Right renal pelvis (tissue), 4 donors: ENCODE measurements at places on chromosomes 3 and 15. TPM values are rescaled to one million over a fixed set of nuclear protein-coding genes. Genes with fewer than 3 reads are reported as not detected.

DNA sequence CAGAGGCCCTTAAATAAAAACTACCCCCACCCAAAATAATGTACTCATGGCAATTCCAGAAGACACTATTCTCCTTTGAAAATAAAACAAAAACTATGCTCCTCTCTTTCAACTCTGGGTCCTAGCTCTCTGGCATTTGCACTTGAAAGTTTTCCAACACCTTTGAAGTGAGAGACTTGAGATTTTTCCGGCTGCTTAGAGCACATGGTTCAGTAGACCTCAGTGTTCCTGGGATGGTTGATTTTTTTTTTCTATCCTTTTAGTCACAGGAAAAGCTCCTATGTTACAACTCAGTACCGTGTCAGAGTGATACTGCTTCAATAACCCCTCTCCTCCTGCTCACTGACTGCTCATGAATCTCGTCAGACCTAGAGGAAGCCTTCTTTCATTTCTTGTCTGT is 118.3 kb upstream of the TUSC7 start:
- DNase-seq: no peak

- DNase-seq: no peak
Measured at GRCh38 chr3:82676356-82677026, 915.0 kb upstream of the GBE1 start.

GRCh38 chr3:183159333-183159732 is 3.2 kb downstream of the LAMP3 start:
- DNase-seq: no peak

DNA sequence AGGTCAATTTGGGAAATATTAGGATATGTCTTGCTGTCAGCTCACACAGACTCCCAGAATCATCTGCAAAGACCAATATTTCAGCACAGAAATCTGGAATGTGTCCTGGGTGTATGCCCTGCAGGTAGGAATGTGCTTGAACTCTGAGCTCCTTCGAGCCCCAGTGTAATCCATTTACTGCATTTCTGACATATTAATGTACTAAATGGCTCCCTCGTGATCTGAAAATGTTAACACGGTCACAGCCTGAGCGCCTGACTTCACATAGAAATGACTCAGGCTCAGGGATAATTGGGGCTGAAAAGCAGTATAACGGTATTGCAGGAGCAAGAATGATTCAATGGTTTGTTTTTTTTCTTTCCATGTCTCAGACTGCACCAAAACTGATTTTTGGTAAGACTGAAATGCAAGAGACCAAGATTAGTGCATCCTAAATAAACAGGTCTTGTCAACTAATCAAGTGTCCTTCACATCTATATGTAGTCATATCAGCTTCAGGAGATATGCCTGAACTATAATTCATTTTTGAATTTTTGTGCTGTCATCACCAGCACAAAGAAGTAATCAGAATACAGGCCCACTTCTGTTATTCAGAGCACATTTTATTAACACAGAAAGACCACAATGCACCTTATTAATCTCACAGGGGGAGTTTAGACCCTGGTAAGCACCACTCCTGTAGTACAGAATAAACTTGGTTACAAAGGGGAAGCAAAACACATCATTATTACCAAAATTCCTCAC is 49.8 kb downstream of the DCLK3 start:
- DNase-seq: no peak

The PTX3 gene
- 5.2 TPM for polyA plus RNA-seq

The IL17RB gene
- polyA plus RNA-seq: 14.6 TPM
